LHCN-M2 (cell line): ENCODE measurements at places on chromosomes 12 and 14. TPM values are rescaled to one million over a fixed set of nuclear protein-coding genes. Genes with fewer than 3 reads are reported as not detected.
A peak's percentile ranks its signal among the peaks of the same experiment; 100 is the strongest.

TSHR gene
- total RNA-seq, result 0.29 TPM in 1 of 2 replicates, not detected in the other

- no peak for DNase-seq
These were observed 38.7 kb upstream of the CCDC88C start for GRCh38 chr14:91456283-91456682.

DNA sequence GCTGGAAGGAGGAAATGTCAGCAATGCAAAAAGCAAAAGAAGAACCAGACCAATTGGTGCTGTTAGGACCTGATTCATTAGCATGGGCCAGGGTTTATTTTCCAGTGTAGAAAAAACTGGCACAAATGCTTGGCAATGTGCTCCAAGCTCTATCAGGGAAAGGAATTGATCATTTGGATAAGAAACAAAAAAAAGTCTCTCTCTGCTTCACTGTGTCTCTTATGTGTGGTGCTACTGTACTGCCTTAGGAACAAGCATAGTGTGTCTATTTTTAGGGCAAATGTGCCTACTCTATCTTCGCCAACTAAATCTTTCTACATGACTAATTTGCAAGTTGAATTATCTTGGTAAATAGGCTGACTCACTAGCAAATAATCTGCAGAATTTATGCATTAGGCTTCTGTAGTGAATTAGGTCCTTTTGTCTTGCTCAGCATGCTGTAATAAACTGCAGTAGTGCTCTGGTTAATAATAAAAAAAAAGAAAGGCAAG lies 236.7 kb downstream of the MDGA2 start:
- no peak for DNase-seq

GRCh38 chr14:100193417-100194357 lies 34.2 kb upstream of the DEGS2 start:
- DNase-seq, result no peak

MYO1H gene
- total RNA-seq, result not detected in 2 replicates

DNA sequence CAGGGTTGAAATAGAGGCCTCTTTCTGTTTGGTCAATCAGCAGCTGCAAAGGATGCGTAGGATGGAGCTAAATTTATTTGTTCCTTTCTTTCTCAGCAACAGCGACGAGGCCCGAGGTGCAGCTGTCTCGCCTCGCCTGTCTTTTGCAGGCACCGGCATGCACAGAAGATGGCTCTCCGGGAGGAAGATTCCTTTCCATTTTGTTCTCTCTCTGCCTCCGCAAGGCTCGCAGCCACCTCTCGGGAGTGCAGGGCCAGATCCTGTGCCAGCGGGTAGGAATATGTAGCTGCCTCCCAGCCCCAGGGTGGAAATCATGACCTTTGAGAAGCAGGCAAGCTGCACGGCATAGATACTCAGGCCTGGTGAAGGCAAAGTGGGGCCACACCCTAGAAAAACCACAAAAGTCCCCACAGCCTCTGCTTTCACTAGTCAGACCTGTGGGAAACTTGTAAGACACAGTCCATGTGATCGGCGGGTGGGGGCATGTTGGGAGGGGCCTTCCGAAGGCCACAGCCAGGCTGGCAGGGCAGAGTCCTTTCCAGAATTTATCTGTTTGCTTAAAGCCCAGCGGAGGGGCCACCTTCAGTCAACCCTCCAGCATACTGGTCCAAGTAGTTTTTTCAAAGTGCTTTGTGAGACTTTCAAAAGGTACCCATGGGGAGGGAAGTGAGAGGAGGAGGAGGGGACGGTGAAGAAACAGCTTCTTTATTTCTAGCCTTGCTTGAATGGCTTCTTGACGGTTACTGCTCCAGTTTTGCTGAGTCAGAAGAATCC lies at the start of gene MAP1LC3B2:
Gene MAP1LC3B2 (plus strand): TSS at position 220 of the 774 bp plus-strand sequence. CDS start 16,562 bp downstream, outside the sequence.
- DNase-seq, result peak; percentile 97

DNA sequence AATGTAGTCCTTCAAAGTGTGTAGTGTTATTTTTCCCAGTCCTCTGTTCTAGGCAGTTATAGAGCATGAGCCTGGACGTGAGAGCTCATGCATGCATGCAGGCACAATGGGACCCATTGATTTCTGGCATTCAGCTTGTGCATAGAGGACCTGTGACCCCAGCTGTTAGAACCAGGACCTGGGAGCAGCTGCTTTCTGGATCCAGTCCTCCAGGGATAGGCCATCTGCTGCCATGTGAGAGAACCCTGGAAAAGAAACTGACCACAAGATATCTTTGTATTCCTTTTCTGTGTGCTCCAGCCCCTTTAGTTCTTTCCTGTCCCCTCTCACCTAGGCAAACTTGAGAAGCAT lies 76.9 kb downstream of the SUSD6 start:
- DNase-seq, result peak; percentile 59

CEP128 gene
- total RNA-seq, result 9.2 and 10.4 TPM in 2 replicates
